ENCODE measurements at places on chromosomes 3 and 15. TPM values are rescaled to one million over a fixed set of nuclear protein-coding genes. Genes with fewer than 3 reads are reported as not detected.

IGDCC3 gene
- not detected for total RNA-seq

APBA2 gene
- total RNA-seq, result not detected

GRCh38 chr3:45143673-45144671 lies 2.2 kb downstream of the CDCP1 start:
- H3K4me1 ChIP-seq, result peaks cover 29% of the 10 kb centered on the region
- peaks cover 23% of the 10 kb centered on the region for H3K36me3 ChIP-seq
- peak overlapping the region; percentile 95 for H3K4me3 ChIP-seq
- no peak for DNase-seq
- H3K27ac ChIP-seq, result peak overlapping the region; percentile 89
- H3K27me3 ChIP-seq, result no peaks in the 10 kb centered on the region

GRCh38 chr15:25718169-25718536 lies 145.0 kb downstream of the ATP10A start:
- H3K27ac ChIP-seq, result no peak overlapping the region
- H3K27me3 ChIP-seq, result no peaks in the 10 kb centered on the region
- no peaks in the 10 kb centered on the region for H3K36me3 ChIP-seq
- no peak overlapping the region for H3K4me3 ChIP-seq
- no peak for DNase-seq

GRCh38 chr3:66803721-66804695 lies 194.1 kb upstream of the KBTBD8 start:
- H3K36me3 ChIP-seq, result no peaks in the 10 kb centered on the region
- H3K27ac ChIP-seq, result no peak overlapping the region
- H3K27me3 ChIP-seq, result no peaks in the 10 kb centered on the region

Measured in Calu3 (cell line).